H1 (cell line): ENCODE measurements at places on chromosomes 11 and 22.

DNA sequence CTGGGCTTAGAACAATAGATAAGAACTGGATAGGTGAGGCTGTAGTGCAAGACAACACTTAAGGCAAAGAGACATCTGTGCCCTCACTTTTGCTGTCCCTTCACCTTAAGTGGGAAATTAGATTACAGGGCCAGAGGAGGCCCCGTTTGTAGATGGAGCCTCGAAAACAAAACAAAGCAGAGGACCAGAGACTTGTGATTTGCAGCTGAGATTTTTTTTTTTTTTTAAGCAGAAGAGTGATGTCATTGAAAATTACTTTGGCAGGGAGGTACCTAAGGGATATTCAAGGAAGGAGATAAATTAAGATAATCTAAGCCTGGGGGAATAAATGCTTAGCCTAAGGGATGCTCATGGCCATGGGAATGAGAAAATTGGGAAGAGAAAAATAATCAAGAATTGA lies 31.4 kb downstream of the ZC3H12C start:
- no peak for DNase-seq

- no peak for DNase-seq
Observed at GRCh38 chr22:23219822-23220484, 39.6 kb downstream of the BCR start.

GRCh38 chr11:24457985-24458384 lies 38.9 kb upstream of the LUZP2 start:
- DNase-seq: no peak

- DNase-seq: no peak
Observed at GRCh38 chr11:14224395-14224794, 134.6 kb downstream of the RRAS2 start.

DNA sequence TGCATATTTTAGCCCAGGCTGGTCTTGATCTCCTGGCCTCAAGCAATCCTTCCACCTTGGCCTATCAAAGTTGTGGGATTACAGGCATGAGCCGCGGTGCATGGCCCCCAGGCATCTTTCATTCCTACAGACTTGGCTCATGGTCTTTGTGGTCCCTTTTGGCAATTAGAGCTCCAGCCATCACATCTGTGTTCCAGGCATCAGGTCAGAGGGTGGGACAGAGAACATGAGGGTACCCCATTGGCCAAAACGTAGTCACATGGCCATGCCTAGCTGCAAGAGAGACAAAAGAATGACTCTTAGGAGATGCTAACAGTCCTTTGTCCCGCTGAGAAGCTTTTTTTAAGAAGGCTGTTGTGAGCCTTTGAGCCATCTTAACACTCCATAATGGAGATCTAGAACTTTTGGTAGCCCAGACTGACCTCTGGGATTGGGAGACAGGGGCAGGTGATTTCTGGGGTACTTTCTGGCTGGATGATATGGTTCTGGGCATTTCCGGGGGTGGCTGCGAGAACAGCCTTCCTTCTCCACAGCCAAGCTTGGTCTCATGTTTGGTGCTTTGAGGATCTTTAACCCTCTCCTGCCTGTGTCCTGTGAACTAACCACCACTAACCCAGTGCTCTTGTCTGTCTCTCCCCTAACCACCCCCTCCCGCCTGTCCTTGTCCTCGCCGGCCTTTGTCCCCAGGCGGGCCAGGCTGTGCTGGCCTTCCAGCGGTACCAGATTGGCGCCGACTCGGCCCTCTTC lies 18.4 kb upstream of the TAB1 start:
- no peak for DNase-seq

DNA sequence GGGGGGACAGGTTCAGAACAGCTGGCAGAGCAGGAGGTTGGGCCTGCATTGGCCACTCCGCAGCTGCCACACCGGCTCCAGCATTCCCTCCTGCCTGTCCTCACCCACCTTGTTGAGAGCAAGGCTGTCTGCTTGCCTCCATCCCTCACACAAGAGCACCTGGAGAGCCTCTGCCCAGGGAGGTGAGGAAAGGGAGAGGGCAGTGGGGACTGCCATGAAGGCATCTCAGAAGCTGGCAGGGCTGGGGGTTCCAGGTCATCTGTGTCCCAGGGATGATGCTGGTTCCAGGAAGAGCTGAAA lies 27.1 kb downstream of the RSPH14 start:
- no peak for DNase-seq

- DNase-seq: no peak
Observed at GRCh38 chr22:46517255-46517761, 20.1 kb downstream of the CELSR1 start.

DNA sequence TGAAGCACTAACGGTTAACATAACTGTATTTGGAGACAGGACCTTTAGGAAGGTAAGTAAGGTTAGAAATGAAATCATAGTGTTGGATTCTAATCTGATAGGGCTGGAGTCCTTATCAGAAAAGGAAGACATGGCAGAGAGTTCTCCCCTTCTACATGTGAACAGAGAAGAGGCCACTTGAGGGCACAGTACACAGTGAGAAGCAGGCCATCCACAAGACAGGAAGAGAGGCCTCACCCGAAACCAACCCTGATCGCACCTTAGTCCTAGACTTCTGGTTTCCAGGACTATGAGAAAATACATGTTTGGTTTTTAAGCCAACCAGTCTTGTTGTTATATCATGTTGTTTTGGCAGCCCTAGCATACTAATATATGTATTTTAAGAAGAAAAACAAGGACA lies 170.0 kb downstream of the LRRC4C start:
- DNase-seq: no peak

- no peak for DNase-seq
Observed at GRCh38 chr11:130813196-130813595, 103.1 kb downstream of the SNX19 start.

- no peak for DNase-seq
Observed at GRCh38 chr22:33426451-33426850, 368.3 kb upstream of the SYN3 start.

DNA sequence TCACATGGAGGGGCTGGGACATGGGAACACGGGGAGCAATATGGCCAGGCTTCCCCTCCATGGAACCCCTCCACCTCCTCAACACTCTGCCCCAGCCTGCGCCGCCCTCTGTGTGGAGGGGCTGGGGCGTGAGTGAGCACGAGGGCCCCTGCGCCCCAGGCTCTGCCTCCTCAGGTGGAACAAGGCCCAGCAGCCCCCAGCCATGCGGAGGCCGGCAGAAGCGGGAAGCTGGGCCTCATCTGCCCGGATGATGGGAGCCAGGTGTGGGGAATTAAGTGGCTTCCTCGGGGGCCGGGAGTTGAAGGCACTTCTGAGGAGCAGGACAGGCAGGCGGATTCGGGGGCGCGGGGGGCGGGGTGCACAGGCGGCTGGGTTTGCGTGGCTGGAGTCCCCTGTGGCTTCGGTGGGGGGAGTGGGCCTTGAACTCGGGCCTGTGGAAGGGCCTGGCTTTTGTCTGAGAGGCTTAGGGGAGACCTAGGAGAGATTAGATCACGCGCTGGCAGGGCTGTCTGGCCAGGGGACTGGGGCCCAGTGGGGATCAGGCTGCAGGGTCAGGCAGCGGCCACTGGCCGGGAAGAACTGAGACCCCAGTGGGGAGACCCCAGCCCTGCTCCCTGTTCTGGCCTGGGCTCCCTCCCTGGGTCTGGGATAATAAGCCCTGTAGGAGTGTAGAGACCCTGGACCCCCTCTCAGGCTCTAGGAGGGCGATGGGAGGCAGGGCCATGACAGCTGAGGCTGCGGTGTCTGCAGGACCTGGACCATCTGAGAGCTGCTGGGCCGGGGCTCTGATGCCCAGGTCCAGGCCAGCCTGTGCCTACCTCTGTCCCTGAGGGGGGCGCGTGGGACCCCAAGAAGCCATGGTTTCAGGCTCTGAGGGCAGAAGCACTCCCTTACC lies 13.3 kb downstream of the PRR33 start:
- DNase-seq: no peak

GRCh38 chr22:22866381-22867111 lies 21.1 kb upstream of the IGLL5 start:
- DNase-seq: no peak

DNA sequence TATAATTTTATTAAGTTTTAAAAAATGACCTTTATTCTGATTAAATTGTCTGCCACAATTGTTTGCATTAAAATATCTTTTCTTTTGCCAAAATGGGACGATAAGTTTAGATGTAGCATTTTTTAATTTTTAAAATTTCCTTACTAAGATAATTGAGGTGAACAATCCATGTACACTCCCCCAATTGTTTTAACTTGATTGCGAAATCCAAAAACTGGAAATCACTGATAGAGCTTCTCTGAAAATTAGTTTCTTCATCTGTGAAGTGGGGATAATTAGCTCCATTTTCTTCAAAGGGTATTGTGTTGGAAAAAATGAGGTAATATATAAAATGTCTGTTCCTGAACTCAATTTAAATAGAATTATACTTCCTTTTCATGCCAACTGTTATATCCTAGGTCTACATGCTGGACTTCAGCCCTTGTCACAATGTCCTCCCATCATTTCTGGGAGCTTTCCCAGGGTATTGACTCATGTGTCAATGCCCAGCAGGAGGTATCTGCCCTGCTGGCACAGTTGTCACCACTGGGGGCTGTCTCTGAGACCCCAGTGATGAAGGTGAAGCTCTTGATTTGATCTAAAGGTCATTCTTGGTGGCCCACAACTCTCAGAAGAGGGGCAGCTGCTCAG lies 28.7 kb upstream of the NAV2 start:
- DNase-seq: no peak

- no peak for DNase-seq
Observed at GRCh38 chr11:31045335-31045734, 324.2 kb downstream of the DCDC1 start.

DNA sequence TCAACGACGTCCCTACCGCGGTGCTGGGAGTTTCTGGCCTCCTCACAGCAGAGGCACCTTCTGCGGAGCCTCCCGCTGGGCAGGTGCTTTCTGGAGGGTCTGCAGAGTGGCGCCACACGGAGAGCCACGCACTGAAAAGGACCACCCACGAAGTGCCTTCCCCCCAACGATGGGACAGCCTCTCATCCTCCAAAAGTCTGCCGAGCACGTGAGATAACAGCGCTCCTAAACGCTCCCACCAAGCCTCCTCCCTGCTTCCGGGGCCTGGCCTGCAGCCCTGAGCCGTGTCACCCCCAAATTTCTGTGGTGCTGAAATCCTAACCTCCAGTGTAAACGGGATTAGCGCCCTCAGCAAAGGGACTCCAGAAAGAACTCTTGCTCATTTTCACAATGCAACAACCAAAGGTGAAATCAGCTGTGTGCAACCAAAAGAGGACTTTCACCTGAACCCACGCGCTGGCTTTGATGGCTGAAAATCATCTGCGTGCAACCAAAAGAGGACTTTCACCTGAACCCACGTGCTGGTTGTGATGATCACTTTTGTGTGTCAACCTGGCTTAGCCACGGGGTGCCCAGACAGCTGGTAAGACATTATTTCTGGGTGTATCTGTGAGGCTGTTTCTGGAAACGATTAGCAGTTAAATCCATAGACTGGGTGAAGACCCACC lies 924.6 kb downstream of the BRD1 start:
- no peak for DNase-seq

GRCh38 chr22:27512283-27512761 lies 289.2 kb downstream of the MN1 start:
- DNase-seq: no peak

- no peak for DNase-seq
Observed at GRCh38 chr11:125211191-125211947, 46.8 kb downstream of the PKNOX2 start.

DNA sequence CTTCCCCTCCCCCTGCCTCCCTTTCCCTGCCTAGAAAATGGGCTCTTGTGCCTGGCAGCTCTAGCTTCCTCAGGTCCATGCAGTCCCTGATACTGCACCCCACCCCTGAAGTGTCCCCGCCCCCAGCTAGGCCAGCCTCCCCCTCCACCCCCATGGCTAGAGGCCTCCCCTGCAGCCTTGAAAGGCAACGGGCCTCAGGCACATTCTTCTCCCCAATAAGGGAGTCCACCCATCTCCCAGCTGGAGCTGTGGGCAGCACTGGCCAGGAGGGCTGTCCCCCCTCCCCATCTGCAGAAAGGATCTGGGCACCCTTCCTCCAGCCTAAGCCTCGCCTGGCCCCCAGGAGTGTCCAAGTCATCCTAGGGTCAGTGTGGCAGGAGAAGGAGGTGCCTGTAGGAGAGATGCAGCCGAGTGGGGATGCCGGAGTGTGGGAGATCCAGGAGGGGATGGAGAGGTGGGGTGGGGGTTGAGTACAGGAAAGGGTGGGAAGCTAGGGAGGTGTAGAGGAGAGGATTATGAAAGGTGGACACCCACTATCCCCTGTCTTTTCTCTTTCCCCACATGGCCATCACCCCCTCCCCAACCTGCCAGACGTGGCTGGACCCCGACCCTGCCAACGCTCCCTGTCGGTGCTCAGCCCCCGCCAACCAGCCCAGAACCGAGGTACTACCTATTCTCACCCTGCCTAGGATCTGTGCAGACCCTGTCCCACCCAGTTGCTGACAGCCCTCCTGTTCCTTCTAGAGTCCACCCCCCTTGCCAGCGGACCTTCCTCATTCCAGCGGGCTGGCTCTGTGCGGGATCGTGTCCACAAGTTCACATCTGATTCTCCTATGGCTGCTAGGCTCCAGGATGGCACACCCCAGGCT lies 9.3 kb downstream of the SMTN start:
- no peak for DNase-seq

GRCh38 chr11:130029137-130029536 lies 26.5 kb upstream of the PRDM10 start:
- DNase-seq: no peak

- no peak for DNase-seq
Observed at GRCh38 chr22:38781033-38781432, 12.9 kb downstream of the DNAL4 start.

- DNase-seq: no peak
Observed at GRCh38 chr22:48605856-48606481, 1221.7 kb downstream of the BRD1 start.

DNA sequence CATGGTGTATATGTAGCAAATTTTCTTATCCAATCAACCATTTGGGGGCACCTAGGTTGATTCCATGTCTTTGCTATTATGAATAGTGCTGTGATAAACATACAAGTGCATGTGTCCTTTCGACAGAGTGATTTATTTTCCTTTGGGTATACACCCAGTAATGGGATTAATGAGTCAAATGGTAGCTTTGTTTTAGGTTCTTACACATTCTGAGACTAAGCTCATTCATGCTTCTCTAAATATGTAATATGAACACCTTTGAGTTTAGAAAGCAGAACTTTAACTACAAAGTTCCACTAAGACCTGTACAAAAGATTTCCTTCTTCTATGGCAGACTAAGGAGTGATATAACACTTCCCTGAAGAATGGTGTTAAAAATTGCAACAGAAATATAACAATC lies 627.0 kb downstream of the KCNA4 start:
- DNase-seq: no peak

GRCh38 chr22:25137577-25138525 lies 61.8 kb upstream of the CRYBB3 start:
- no peak for DNase-seq

DNA sequence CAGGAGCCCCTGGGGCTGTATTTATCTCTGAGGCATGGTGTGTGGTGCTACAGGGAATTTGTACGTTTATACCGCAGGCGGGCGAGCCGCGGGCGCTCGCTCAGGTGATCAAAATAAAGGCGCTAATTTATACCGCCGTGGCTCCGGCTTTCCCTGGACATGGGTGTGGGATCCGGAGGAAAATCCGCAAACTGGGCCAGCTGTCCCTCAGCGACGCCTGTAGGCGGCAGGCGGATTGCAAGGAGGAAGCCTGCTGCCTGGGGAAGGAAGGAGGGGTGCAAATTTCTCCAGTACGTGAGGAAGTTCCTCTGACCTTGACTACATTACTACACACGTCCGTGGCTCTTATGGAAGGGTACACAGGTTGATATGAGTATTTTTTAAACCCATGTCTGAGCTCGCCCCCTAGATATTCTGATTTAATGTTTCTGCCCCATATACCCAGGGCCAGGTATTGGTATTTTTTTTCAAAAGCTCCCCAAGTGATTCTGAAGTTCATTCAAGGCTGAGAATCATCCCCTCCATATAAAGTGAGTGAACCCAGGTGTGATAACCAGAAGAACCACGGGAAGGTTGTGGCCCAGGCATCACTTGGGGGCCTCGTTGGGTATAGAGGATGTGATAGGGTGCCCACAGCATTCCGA lies 2.8 kb downstream of the MYOD1 start:
- DNase-seq: no peak
